ENCODE measurements at places on chromosomes 2 and 18. TPM values are rescaled to one million over a fixed set of nuclear protein-coding genes. Genes with fewer than 3 reads are reported as not detected.

GRCh38 chr2:196944570-196944969 lies 18.1 kb upstream of the PGAP1 start:
- DNase-seq = no peak

DNA sequence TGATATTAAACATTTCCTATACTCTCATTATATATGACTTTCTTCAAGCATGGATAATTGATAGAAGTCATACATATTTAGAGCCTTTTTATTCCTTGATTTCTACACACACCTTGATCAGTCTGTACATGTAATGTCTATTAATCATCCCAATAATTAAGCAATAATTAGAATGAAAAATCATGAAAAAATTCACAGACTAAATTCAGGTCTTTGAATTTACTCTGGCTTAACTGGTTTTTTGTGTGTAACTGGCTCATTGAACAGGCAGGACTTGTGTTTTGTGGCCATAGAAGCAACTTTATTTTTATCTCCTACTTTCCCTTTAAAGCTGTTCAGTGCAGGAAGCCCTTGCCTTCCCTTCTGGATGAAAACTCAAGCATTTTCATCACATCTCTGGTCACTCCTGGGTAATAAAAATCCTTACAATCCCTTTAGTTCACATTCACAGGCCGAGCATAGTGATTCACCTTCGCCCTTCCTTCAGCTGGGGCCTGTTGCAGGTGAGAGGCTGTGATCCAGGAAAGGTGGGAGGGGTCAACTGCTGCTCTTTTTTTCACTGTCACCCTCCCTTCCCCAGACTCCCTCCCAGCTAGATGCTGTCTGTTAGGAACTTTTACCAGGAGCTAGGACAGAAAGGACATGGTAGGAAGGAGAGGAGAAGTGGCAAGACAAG lies 58.0 kb upstream of the ITSN2 start:
- no peak for DNase-seq

DNA sequence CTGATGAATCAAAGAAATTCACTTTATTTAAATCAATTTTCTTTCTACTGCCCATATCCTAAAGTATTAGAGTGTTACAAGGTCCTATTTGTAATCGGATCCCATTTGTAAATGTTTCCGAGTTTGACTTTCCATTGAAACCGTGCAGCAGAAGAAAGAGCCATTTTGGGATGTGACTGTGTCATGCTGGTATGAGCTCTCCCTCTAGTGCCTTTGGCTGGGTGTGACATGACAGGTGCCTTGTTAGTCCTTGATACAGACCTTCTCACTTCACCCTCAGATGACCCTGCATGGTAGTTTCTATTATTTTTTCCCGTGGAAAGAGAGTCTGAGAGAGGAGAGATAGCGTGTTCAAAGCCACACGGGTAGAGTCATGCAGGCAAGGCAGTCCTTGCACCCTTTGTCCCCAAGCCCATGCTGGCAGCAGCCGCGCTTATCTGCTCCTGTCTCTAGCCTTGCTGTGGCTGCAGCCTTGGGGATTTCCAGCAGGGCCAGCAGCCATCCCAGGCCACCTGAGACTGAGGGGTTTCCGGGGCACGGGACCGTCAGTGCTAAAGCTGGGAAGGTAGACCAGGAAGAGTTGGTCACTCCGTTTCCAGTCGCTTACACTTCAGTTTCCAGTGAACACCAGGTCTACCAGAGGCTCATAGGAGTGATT lies 21.4 kb downstream of the CHMP1B start:
- DNase-seq = no peak

DNA sequence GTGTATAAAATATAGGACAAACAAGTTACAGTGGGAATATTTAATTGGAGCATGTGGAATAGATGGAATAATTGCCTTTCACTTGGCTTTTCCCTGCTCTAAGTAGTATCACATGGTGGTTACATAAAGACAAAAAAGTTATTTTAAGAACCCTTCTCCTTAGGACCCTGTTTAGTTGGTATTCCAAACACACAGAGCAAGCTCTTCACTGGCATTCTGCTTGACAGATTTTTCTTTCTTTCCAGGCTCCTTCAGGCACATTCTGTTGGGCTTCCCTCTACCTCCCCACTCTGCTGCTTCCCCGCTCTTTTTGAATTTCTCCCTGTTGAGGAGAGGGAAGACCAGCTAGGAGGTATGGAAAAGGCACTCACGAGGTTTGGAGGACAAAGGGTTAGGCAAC lies 29.0 kb upstream of the DARS1 start:
- DNase-seq = no peak

The IKZF2 gene
- 8.1 TPM for total RNA-seq

DNA sequence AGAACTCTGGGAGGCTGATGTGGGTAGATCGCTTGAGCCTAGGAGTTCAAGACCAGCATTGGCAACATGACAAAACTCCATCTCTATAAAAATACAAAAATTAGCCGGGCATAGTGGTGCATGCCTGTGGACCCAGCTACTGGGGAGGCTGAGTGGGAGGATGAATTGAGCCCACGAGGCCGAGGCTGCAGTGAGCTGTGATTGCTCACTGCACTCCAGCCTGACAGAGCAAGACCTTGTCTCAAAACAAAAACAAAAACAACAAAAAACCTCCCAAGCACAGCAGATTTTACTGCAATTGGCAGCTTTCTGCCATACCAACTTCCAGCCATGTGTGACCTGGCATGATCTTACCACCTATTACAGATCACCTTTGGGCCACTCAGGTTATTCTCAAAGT lies 57.7 kb upstream of the LRPPRC start:
- DNase-seq = no peak

- no peak for DNase-seq
These were observed 169.3 kb upstream of the NXPH2 start for GRCh38 chr2:138949517-138949916.

DNA sequence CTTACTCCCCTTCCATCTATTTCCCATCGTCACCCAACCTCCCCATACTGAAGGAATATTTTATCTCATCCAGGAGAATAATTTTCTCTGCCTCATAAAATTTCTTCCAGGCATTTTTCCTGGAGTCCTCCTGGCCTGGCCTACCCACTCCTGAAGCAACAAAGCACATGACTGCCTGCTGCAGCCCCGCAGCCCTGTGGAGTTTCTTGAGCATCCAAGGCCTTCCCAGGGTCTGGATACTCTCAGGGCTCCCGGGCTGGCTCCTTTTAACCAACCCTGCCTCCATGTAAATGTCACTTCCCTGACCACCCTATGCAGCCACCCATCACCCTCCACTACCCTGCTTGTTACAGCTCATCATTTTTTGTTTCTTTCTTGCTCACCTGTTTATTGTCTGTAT lies 64.0 kb downstream of the CDH20 start:
- DNase-seq = no peak

GRCh38 chr2:115389898-115390565 lies 947.6 kb downstream of the DPP10 start:
- no peak for DNase-seq

- DNase-seq = no peak
These were observed 12.7 kb downstream of the ACOXL start for GRCh38 chr2:110745048-110745447.

GRCh38 chr2:147182260-147182659 lies 662.6 kb upstream of the ACVR2A start:
- no peak for DNase-seq

DNA sequence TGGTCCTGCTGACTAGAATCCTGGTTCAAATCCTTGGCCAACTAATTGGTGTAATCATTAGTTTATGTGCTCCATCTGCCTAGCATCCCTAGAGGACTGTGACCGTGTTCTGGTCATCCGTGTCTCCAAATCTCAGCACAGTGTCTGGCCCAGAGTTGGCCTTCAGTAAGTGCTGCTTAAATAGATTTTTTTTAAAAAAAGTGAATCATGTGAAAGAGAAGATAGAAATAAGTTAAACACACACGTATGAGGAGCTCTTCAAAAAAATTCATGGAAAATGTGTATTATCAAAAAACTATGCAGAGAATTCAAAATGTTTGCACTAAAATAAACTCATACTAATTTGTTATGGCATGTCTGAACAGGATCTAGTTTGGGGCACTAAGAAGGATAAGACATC lies 129.3 kb upstream of the TLK1 start:
- no peak for DNase-seq

GRCh38 chr2:172972005-172972619 lies 103.5 kb upstream of the MAP3K20 start:
- peak; percentile 56 for DNase-seq

- no peak for DNase-seq
These were observed 39.9 kb upstream of the SP3 start for GRCh38 chr2:174004905-174005605.

The CRYBA2 gene
- not detected for total RNA-seq

GRCh38 chr2:225402210-225402776 lies 2.8 kb downstream of the NYAP2 start:
- DNase-seq = no peak

DNA sequence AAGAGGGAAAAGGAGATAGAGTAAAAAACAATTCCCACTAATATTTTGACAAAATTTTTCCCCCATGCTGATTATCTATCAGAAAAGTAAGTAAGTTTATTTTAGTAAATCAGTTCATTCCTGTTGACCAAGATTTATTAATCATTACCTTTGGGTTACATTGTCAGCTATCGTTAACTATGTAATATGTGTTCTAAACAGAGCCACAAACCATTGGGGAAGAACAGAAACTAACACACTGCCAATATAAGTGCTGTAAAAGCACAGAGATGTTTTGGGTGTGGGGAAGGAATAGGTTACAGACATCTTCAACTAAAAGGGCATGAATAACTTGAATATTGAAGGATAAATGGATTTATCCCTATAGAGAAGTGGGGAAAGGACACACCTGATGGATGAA lies 42.5 kb upstream of the ACADL start:
- no peak for DNase-seq

The CASP10 gene
- 5.3 TPM for total RNA-seq

The FOXD4L1 gene
- total RNA-seq = 0.18 TPM

GRCh38 chr2:129490641-129491040 lies 488.8 kb upstream of the RAB6C start:
- no peak for DNase-seq

The PPP1R1C gene
- total RNA-seq = 5.5 TPM

The FAM124B gene
- 0.44 TPM for total RNA-seq

GRCh38 chr2:238644095-238645081 lies 203.5 kb upstream of the TWIST2 start:
- DNase-seq = no peak

DNA sequence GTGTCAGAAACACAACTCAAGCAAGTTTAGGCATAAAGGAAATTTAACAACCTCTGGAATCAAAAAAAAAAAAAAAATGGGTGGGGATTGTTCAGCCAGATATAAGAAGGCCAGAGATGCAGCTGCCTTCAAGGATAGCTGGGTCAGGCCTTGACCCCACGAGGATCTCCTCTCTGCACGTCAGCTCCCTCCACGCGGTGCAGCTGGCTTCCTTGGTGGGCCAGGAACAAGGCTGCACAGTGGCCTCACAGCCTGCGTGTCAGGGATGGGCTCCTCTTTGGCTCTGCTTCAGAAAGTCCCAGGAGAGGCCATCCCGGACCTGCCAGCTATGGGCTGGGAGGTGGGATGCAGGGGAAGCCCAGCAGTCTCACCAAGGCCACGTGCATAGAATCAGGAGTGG lies 55.5 kb downstream of the TIMM21 start:
- DNase-seq = no peak

DNA sequence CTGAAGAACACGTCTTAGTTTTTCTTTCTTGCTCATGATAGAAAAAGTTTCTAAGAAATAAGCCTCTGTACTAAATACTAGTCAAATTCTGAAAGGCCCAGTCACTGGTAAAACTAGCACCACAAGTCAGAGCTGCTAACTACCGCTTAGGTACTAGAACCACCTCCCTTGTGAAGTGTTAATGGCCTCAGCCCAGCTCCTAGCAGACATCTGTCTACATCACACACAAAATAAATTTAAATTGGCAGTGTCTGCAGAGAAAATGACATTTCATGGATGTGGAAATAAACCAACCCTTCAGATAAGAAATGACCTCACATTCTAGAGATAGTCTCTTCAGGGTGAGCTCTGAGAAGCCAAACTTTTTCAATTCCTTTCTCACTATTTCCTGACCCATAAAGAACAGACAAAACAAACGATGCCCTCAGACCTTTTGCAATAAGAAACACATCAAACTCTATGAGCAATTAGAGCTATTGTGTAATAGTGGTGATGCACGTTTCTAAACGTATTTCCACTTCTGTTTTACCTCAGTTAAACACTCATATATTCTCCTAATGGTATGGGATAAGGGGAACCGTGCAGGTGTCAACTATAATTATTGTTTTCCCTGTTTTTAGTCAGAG lies 70.3 kb upstream of the DSG1 start:
- no peak for DNase-seq

DNA sequence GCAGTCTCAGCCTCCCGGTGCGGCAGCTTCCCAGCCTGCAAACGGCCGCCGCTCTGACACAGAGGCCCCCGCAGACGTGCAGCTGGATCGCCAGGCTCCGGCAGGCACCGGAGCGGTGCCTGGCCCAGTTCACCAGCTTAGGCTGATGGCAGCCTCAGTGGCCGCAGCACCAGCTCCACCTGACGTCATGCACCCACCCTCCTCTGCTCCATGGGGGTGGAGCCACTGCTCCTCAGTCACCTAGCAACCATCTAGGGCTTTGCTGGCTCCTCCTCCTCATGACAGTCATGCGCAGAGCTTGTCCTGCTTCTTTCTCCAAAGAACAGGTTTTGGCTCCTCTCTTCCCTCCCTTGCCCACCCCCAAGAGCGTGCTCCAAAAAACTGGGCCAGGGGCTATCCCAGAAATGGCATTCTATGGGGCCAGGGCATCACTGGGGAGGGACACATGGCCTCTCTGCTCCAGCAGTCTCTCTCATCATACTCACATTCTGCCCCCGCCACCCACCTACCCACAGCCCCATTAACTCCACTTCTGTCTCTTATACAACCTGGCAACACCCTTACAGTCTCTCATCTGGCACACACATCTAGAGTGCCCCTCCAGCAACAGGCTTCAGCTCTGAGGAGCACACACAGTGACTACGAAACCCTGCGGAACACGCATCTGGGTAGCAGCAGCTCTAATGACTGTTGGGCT lies 5.5 kb downstream of the DCTN1 start:
- DNase-seq = peak; percentile 77

GRCh38 chr18:57539702-57540101 lies 46.8 kb downstream of the FECH start:
- no peak for DNase-seq

DNA sequence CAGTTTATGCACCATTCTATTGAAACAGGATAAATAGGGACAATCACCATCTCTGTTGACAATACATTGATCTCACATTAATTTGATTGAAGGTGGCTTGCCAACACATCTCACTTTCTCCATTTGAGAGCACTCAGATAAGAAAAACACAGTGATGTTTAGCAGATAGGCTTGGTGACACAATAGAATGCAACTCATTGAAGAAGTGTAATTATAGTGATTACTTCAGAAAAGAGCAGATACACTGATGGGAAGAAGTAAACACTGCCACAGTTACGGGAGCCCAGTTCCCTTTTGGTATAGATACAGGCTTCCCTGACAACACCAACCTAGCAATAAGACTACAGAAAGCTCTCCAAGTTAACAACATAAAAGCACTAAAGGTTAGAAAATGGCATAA lies 89.1 kb downstream of the FIGN start:
- no peak for DNase-seq

The C2orf78 gene
- not detected for total RNA-seq

DNA sequence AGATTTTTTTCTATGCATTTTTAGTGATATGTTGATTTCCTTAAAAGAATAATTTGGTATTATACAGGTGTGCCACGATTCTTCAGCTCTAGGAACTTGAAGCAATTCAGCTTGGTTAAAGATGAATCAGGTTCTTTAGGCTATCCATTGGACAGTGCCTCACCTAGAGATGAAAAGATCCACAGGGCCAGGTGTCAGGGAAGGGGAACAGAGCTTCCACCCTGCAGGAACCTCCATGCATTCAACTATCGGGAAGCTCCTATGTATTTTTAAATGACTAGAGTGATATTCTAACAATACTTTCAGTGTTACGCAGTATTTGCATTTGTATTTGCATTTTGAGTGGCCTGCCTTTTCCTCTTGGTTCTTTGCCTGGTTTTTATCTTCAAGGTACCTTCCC lies 40.2 kb downstream of the PKP4 start:
- no peak for DNase-seq

All from right cardiac atrium (tissue), 5 donors.